ENCODE measurements at places on chromosomes 13 and 19.

DNA sequence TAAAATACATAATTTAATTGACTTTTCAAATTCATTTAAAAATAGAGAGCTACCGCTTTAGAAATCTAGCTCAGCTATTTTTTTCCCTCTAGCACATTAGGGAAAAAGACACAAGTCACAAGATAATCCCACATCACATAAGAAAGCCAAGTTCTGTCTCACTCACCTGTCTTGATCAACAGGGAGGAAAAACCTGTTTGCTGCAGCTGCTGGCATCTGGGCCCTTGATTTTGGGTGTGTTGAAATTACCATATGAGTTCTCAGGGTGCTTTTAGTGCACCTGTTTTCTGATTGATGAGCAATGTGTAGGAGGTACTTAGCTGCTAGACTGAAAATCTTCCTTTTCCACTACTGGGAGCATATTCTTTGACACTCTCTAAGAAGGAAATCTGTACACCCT lies 53.8 kb downstream of the ZDHHC20 start:
- DNase-seq: no peak

DNA sequence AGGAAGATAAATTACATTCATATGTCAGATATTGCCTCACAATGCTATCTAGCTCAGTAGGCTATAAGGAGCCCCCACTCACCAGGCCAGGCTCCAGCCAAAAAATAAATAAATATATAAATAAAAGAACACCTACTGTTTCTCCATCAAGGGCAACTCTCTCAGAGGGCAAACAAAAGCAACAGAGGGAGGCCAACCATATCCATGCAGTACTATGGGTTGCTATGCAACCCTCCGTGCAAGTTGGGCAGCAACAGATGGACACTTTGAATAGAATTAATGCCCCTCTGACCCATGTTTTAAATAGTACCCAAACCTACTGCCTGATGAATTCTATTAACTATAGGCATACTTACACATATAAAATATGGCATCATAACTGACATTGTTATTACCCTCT lies 279.8 kb upstream of the EDNRB start:
- no peak for DNase-seq

GRCh38 chr19:5717215-5717935 lies 2.6 kb downstream of the LONP1 start:
- DNase-seq: no peak

DNA sequence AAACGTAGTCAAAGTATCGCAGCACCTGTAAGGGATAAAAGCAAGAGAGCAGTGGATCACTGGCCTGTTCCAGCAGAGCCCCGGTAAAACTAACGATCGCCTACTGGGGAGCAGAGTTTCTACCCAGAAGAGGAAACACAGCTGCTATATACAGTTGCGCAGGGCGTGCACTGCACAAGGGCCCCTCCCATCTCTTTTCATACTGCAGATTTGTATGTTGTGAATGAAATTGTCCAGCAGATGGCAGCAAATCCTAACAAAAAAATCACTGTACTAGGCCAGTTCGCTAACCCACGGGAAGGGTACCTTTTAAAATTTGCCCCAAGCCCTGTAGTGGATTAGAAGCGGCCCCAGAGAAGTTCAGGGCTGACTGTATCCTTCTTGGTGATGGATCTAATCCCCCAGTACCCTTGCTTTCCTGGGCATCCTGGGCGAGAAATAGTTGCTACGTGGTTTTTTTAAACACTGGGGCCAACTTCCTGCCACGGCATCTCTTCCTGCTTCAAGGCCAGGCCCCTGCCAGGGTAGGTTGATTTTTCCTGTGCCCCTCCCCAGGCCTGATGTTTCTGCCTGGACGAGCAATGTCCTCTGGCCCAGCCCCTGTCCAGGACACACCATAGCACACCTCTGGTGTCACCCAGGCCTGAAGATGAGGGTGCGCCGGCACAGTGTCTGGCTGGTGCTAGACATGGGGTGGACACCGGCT lies 127.0 kb downstream of the IER2 start:
- DNase-seq: peak; percentile 22

DNA sequence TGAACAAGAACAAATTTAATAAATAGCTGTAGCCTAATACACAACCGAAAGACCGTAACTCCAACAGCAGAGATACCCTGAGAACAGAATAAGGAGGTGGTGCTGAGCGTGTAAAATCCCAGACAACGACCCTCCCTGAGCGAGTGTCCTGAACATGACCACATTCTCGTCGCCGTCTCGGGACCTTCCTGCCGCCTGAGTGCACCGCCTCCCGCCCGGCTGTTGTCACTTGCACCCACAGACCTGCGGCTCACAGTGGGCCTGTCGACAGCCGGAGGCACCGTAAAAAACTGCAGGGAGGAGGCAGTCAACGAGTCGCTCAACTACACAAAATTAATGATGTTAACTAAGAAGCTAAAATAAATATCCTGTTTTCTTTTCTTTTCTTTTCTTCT lies 35.8 kb upstream of the GRTP1 start:
- no peak for DNase-seq

- DNase-seq: no peak
Measured at GRCh38 chr13:76846363-76846762, 39.8 kb downstream of the KCTD12 start.

Measured in pulmonary artery endothelial cell (primary cell).